ENCODE measurements at places on chromosomes 13 and 19.

DNA sequence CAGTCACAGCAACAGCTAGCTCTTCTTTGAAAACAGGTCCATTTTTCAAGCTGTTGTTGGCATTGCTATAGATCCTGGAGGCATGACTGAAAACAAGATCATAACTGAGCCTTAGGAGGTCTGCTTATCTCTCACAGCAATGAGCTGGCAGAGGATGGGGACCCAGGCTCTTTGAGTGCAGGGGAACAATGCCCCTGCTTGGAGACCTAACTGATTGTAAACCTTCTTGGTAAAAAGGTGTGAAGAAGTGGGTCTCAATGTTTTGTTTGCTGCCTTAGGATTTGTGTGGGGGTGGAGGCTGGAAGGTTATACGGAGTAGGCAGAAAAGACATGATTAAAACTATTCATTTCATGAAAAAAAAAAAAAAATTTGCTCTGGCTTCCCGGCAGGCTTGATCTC is 94.6 kb downstream of the EFNB2 start:
- no peak for DNase-seq

GRCh38 chr19:46118136-46118535 is 6.4 kb downstream of the IGFL3 start:
- DNase-seq, result no peak

DNA sequence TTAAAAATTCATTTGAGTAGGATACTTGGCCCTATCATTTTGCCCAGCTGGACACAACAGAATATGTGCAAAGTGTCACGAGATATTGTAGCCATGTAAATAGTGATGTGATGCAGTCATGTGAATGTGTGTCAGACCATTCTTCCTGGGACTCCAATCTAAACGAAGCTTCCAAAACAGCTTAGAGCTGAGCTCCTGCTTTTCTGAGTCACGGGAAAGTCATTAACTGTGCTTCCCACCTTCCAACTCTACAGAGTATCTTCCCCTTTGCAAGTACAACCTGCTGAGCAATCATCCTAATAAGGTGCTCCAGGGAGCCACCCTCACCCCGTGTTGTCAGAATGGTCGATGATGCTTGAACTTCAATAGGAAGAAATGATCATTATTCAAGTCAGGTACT is 294.7 kb downstream of the MYO16 start:
- peak; percentile 30 for DNase-seq

DNA sequence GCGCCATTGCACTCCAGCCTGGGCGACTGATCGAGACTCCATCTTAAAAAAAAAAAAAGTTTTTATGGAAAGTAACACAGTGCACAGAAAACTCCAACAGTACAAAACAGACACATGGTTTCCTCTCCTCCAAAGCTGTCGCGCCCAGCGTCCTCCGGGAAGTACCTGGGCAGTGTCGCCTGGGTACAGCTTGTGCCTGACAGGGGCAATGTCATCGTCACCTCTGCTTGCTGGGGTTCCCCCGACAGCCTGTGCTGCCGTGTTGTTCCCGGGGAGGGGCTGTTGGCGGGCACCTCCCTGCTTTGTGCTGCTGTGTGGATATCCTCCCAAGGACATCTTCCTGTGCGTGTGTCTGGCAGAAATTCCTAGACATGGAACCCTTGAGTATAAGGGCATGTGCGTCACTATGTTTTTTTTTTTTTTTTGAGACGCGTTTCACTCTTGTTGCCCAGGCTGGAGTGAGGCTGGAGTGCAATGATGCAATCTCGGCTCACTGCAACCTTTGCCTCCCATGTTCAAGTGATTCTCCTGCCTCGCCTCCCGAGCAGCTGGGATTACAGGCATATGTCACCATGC is 2.4 kb upstream of the F2RL3 start:
- no peak for DNase-seq

DNA sequence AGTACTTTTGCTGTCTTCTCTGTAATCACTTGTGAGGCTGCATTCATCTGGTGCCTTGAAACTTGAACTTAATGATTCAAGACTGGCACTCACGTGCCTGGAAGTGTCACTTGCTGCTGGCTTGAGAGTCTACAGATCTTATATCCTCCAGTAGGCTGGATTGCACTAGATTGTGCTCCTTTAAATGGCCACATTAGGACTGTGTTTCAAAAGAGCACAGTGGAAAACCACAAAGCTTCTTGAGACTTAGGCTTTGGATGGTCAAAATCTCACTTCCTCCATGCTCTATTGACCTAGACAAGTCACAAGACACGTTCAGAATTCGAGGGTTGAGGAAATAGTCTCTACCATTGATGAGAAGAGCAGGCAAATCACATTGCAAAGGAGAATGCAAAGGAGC is 1278.8 kb upstream of the MIR17HG start:
- no peak for DNase-seq

GRCh38 chr13:113981611-113982295 is 7.9 kb upstream of the C13orf46 start:
- no peak for DNase-seq

DNA sequence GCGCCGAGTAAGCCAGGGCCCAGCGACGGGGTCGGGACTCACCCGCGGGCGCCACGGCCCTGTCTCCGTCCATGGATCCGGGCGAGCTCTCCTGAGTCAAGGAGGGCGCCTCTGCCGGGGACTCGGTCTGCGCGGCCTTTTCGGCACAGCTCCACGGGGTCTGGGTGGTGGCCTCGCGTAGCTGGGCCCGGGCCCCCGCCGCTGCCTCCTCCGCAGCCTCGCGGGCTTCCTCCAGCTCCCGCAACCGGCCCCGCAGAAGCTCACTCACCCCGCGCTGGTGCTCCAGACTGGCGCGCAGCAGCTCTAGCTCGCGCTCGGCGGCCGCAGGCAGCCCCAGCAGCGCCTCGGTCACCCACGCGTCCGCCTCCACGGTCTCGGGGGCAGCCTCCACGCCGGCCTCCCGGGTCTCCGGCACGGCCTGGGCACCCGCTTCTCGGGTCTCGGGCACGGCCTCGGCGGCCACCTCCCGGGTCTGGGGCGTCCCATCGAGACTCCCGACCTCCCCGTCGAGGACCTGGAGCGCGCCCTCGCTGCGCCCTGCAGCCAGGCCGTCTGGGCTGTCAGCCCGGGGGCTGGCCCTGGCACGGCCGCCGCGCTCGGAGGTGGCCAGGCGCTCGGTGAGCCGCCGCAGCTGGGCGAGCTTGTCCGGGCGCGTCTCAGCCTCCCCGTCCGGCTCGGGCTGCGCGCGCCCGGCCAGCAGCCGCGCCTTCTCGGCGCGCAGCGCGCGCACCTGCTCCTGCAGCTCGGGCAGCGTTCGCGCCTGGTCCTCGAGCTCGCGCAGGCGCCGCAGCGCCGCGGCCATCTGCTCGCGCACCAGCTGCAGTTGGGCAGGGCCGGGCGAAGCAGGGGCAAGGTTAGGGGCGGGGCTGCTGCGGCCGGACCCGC is 8.4 kb downstream of the KANK3 start:
- DNase-seq, result peak; percentile 56

DNA sequence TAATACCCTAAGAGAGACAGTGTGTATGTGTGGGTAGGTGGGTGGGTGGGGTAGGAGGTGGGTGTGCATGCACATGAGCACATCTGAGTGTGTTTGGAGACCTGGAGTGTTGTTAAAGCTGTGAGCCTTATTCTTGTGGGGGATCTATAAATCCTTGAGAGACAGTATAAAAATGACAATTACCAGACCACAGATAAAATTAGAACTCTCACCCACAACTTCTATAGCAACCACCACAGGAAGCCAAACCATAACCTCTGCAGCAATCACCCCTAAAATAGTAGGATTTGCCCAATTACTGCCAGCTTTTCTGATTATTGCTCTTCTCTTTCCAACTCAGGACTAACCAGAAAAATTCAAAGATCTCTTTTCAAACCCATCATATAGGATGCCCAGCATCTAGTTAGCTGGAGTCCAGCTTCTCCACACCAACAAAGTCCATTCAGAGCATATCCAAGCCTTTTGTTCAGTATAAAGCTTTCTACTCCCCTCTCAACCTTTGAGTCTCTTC is 93.4 kb upstream of the SLITRK1 start:
- no peak for DNase-seq

DNA sequence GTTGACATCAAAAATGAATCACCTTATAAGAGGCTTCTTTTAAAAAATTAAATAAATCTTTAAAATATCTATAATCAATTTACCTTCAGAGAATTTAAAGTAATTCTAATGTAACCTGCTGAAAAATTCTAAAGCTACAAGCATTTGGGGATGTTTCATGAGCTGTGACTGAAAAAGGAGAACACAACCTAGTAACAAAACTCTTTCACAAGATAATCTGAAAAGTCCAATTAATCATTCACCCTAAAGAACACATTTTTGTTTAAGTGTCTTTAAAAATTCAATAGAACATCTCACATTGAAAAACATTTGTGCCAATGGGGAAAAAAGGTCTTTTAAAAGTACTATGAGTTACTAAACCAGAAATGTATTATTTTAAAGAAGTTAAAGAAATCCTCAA is 22.8 kb downstream of the KLF12 start:
- DNase-seq, result no peak

DNA sequence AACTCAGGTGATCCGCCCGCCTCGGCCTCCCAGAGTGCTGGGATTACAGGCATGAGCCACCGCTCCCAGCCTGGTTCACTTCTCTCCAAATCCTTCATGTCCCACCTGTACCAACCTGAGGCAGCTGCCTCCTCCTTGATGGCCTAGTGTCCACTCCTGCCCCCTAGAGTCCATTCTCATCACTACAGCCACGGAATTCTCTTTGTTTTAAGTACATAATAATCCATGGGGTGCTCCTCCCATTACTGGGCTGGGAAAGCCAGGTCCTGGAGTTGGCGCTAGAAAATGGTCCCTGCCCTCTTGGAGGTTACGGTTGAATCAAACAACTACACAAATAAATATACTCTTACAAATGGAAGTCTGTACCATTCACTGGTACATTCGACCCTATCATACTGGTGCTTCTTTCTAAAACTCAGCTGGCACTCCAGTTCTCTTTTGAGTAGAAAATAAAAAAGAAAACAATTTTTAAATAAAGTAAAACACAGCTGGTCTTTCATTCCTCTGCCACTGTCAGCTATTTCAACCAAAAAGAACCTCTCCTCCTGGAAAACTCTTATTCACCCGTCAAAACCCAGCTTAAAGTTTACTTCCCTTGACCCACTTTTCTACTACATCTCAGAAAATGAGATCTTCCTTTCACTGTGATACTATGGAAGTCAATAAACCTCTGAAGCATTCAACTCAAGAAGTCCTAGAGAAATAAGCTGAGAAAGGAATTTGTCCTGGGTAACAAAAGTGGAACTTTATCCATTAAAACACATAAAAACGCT is 22.4 kb upstream of the ARHGEF18 start:
- DNase-seq, result peak; percentile 39

GRCh38 chr13:105928048-105928447 is 607.4 kb downstream of the EFNB2 start:
- no peak for DNase-seq

DNA sequence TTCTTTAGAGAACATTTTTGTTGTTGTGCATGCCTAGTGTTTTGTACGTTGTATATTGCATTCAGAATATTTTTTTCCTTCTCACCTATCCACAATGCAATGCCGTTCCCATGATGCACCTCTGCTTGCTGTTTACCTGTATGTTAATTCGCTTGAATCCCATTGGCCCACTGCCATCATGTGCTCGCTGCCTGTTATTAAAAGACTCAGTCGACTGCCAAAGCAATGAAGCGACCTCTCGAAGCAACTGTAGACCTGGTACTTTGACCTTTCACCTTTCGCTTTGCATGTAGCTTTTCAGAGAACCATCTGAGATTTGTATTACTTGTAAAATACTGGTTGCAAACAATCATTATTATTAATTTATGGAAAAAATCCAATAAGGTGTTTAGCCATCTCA is 77.4 kb upstream of the RAP2A start:
- DNase-seq, result no peak

GRCh38 chr13:36084131-36084530 is 47.1 kb downstream of the DCLK1 start:
- DNase-seq, result no peak

DNA sequence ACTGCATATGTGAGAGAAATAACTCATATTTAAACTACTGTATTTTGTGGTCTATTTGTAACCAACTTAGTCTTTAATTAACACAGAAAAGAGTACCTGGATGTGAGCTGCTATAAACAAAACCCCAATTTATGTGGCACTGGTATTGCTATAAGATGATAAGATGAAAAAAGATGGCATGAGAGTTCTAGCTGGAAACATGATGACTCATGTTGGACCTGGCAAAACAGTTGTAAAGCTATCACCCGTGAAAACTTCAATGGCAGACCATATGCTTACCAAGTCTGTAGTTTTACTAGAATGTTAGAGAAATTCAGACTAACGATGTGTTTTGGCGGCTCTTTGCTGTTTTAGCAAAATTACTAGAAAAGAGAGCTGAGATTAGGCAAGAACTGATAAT is 69.6 kb upstream of the PCDH9 start:
- DNase-seq, result no peak

- DNase-seq, result no peak
Measured at GRCh38 chr19:33438987-33439781, 65.7 kb downstream of the CEBPG start.

DNA sequence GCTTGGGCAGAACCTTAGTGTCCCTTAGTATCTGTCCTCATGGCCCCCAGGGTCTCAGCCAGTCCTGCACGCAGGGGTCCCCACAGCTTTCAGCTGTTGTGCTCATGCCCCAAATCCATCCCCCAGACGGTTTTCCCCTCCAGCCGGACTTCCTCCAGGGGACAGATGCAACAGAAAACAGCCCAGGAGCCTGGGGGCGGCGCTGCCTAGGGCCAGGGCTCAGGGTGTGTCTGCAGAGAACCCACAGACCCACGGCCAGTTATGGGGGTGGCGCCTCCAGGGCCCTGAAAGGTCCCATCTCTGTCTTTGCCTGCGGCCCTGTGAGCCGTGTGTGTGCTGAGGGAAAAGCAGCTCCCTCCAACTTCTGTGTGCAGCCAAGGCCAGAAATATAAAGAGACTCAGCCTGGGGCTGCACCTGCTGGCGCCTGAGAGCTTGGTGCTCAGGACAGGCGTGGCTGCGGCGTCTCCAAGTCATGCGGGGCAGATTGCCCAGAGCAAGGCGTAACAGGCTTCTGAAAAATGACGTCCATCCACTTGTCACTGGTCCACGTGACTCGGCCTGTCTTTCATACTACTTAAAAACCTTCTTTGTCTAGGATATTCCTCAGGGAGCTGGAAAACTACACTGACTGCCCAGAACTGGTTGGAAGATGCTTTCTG is 22.1 kb upstream of the F7 start:
- DNase-seq, result no peak

DNA sequence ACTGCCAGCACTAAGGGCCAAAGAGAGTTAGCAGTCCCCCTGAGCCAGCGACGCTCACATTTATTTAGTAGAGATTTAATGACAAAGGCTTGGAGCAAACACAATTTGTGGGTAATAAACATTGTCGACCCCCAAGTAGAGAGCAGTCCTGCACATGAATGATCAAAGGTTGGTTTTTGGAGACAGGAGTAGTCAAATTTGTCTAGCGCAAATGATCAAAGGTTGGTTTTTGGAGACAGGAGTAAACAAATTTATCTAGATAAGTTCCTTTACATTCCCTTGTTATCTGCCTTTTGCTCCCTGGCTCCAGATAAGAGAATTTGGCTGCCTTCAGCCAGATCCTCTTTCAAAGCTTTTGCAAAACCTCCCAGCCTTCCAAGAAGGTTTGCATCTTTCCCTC is 26.9 kb downstream of the METTL21C start:
- no peak for DNase-seq

GRCh38 chr13:73201626-73202025 is 142.8 kb downstream of the KLF5 start:
- no peak for DNase-seq
